ENCODE measurements at places on chromosomes 1 and 21. TPM values are rescaled to one million over a fixed set of nuclear protein-coding genes. Genes with fewer than 3 reads are reported as not detected.

DNA sequence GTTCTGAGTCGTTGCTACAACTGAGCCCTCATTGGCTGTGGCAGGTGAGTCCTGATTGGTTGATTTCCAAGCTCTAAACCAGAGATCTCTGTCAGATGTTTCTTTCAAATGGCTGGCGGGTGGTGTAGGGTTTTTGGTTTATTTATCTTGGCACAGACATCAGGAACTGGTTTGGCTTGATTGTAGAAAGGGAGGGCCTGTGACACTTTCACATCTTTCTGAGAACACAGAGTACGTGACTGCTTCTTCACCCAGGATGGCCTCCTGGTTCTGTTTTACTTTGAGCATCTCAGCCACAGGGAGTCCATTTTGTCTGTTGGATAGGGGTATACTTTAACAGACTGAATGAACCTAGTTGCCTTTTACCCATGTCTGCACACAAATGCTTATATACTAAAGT lies 89.4 kb upstream of the GPR52 start:
- no peaks in the 10 kb centered on the region for H3K36me3 ChIP-seq
- DNase-seq = no peak
- no peaks in the 10 kb centered on the region for H3K4me1 ChIP-seq
- no peak overlapping the region for H3K27ac ChIP-seq

GRCh38 chr1:59368008-59368670 lies 71.2 kb downstream of the FGGY start:
- H3K4me3 ChIP-seq = peak overlapping the region; percentile 75
- peaks cover 36% of the 10 kb centered on the region for H3K36me3 ChIP-seq
- no peaks in the 10 kb centered on the region for H3K4me1 ChIP-seq
- peaks cover 1% of the 10 kb centered on the region for H3K27me3 ChIP-seq
- DNase-seq = no peak

DNA sequence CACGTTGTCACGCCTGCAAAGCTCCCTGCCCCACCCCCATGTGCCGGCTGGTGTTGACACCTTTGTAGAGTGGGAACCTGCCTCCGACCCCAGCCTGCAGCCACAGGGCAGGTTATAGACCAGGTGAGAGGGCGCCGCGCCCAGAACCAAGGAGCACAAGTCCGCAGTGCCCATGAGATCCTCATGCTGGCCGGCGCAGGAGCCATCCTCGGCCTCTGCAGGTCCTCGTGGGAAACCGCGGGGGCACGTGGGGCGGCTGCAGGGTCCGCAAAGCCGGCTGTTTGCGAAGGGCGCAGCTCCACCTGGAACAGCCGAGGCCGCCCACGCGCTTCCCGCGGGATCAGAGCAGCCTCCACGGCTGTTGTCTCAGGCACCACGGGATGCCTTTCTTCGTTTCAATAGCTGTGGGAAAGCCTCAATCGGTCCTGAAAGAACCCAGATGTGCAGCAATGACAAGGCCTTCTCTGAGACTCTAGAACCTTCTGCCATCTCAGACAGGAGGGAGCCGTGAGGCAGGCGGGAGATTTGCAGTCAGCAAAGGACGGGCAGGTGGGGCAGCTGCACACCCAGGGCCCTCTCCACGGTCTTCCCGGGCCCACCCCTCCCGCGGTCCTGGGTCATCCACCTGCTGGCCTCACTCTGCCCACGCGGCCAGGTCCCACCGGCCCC lies 29.9 kb downstream of the POFUT2 start:
- no peaks in the 10 kb centered on the region for H3K27me3 ChIP-seq
- no peak overlapping the region for H3K4me3 ChIP-seq
- no peak for DNase-seq
- no peaks in the 10 kb centered on the region for H3K36me3 ChIP-seq
- no peak overlapping the region for H3K27ac ChIP-seq

DNA sequence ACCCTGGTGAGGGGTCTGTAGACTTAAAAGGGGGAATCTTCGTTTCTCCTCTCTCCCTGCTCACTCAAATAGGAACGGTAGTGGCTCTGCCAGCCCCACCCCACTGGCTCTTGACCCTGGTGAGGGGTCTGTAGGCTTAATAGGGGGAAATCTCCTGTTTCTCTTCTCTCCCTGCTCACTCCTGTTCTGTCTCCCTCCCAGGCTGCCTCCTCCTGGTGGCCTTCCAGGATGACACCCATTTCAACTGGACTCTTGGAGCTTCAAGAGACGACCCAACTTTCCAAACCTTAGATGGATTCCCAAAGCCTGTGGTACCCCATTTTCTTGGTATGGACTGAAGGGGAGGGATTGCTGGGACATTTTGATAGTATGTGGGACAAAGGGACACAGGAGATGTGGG lies 1.4 kb upstream of the EPHB2 start:
- H3K27me3 ChIP-seq = peaks cover 12% of the 10 kb centered on the region
- peaks cover 22% of the 10 kb centered on the region for H3K4me1 ChIP-seq
- peak; percentile 31 for DNase-seq
- H3K27ac ChIP-seq = no peak overlapping the region

- no peak overlapping the region for H3K4me3 ChIP-seq
- H3K27me3 ChIP-seq = peaks cover 12% of the 10 kb centered on the region
- peaks cover 11% of the 10 kb centered on the region for H3K36me3 ChIP-seq
- no peak for DNase-seq
Measured at GRCh38 chr1:161180639-161181038, 3.3 kb upstream of the B4GALT3 start.

GRCh38 chr21:25895565-25896205 lies 160.9 kb downstream of the GABPA start:
- DNase-seq = no peak
- peaks cover 5% of the 10 kb centered on the region for H3K27me3 ChIP-seq
- peaks cover 26% of the 10 kb centered on the region for H3K4me1 ChIP-seq
- H3K36me3 ChIP-seq = peaks cover 60% of the 10 kb centered on the region

DNA sequence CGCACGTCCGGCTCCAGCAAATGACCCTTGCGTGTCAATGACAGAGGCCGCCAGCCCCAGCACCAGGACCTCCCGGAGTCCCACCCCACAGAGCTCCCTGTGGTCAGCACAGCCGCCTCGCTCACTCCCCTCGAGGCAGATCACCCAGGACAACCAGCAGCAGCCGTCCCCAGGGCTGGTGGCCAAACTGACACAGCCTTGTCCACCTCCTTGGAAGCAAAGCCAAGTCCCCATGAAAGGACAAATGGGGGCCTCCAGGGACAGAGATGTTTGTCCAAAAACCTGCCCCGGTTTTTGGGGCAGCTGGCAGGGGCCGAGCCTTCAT lies 2.1 kb downstream of the KRTAP10-10 start:
- no peaks in the 10 kb centered on the region for H3K36me3 ChIP-seq
- no peaks in the 10 kb centered on the region for H3K4me1 ChIP-seq
- no peak overlapping the region for H3K27ac ChIP-seq
- H3K4me3 ChIP-seq = no peak overlapping the region

GRCh38 chr21:41366522-41367151 lies 4.8 kb downstream of the MX2 start:
- no peak for DNase-seq
- peaks cover 13% of the 10 kb centered on the region for H3K27me3 ChIP-seq
- no peaks in the 10 kb centered on the region for H3K36me3 ChIP-seq
- no peak overlapping the region for H3K4me3 ChIP-seq
- no peak overlapping the region for H3K27ac ChIP-seq

IQGAP3 gene
- 13.1 TPM for total RNA-seq

SARS1 gene
- total RNA-seq = 125 TPM

TMEM240 gene
- 6.6 TPM for total RNA-seq

Measured in endothelial cell (in vitro differentiated cells).